ENCODE measurements at places on chromosomes 2 and 18.

DNA sequence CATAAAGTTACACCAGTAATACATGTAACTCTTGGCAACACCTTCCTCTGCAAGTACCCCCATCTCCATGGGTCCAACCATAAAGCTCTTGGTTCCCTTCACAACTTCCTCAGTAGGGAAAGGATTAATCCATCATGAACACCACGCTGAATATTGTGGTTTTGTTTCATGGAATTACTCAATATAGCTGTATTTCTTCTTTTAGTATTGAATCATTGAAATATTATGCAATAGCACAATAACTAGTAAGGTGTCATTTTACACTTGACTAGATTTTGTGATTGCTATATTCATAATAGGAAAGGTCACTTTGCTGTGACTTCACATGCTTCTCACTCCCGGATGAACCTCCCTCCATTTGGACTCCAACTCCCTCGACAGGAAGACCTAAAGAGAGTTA is 29.7 kb upstream of the PID1 start:
- no peak for DNase-seq

DNA sequence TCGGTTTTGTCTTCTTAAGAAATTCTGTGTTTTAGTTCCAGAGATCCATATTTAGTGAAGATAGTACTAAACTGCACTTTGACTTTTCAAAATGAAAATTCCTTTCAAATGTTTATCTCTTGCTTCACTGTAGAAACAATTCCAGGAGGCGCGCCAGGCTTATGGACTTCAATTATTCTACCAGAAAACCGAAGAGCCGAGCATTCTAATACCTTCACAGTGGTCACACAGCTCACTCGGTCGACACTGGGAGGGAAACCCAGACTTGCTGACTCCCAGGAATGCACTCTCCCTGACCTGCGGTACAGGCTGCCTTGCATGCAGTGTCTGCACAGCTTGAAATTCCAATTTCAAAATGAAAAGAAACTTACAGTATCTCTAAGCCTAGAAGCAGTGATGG is 119.9 kb upstream of the PIEZO2 start:
- no peak for DNase-seq

DNA sequence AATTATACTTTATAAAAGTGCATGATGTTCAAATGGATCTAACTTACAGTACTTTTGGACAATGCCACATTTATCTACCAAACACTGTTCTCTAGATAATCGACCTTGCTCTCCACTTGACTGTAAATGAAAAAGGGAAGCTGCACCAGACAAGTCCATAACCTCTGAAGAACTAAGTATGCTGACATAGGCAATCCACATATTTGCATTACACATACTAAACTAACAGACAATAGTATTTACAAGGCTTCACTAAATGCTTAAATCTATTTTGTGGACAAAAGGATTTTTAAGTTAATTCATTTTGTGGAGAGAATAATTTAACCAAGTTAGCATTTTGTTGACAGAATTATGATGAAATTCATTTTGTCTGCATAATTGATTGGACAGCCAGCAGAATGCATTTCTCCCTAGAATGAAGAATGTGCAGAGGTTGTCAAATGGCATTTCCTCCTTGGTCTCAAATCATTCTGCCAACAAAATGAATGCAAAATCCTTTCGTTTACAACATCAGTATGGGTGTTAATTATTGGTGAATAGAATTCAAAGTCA is 520.9 kb downstream of the CPS1 start:
- no peak for DNase-seq

DNA sequence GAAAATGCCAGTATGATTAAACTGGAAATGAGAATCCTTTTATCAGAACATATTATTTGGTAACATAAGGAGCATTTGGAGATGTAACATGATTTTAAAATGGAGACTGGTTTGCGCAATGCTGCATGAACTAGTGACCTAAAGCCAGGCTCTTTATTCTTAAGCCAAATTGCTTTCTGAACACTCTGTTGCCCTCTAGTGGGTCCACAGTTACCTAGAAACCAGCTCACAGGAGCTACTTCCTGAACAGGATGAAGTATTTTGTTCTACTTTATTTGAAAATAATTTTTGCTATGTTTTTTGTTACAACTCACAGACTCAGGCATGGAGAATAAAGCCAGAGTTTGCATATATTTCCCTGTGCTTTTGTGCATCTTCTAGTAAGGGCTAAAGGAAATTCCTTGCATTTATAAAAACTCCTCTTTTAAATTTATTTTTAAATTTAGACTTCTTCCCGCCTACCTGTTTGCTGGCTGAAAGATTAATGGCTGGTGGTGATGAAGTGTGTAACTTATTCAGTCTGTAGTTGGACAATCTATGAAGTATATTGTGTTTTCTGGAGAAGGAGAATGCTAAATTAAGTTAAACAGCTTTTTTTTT is 146.7 kb downstream of the PARD3B start:
- no peak for DNase-seq

- DNase-seq: no peak
Observed at GRCh38 chr2:120220756-120221155, 2.4 kb downstream of the TMEM185B start.

GRCh38 chr2:37080266-37080665 is 3.9 kb downstream of the HEATR5B start:
- DNase-seq: no peak

- DNase-seq: no peak
Observed at GRCh38 chr18:61749031-61749430, 143.8 kb downstream of the RNF152 start.

GRCh38 chr18:57073501-57074187 is 73.2 kb upstream of the BOD1L2 start:
- no peak for DNase-seq

DNA sequence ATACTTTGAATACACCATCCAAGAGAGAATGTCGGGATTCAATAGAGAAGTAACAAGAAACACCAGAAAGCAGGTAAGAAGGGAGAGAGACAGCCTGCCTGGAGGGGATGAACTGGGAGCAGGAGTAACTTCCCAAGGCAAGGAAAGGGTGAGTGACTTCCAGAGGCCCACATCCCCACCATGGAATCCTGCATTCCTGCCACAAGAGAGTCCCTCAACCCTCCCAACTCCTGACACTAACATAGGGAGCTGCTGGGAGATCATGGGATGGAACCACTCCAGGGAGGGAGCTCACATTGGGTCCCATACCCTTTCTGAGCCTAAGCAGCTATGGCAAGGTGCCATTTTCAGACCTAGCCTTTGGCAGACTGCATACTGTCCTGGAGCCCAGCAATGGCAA is 5.5 kb upstream of the TMEM163 start:
- no peak for DNase-seq

DNA sequence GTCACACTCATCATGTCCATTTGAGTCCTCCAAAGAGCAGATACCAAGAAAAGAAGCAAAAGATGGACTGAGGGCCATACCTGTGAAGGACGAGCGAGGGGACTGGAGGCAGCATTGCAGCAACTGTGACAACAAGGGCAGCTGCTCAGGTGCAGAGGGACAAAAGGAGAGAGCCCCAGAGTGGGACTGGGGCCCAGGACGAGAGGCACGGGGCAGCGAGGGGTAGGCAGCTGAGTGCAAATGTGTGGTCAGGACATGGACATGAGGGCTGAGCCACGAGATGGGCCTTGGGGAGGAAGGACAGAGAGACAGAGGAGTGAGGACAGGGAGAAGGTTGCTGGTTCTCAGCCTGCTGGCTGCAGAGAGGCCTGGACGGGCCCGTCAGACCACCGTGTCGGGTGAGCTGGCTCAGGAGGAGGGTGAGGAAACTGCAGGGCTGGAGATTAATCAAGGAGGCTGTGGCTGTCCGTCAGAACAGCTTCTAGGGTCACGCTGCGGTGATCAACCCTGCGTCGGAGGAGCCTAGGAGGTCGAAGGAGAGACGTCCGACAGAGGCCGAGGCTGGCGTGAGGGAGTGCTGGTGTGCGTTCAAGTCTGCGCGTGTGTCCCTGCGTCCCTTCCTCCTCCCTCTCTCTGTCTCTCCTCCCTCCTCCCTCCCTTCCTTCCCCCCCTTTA is 206.8 kb upstream of the HDAC4 start:
- no peak for DNase-seq

All from stimulated activated CD8-positive, alpha-beta memory T cell treated with anti-CD3 and anti-CD28 coated beads, Interleukin-7, amount 100 ng/mL, for 1 hour (primary cell).